ENCODE measurements at places on chromosomes 5 and 9.

GRCh38 chr5:4019009-4019769, 423.6 kb downstream of the IRX1 start:
- DNase-seq, result no peak

DNA sequence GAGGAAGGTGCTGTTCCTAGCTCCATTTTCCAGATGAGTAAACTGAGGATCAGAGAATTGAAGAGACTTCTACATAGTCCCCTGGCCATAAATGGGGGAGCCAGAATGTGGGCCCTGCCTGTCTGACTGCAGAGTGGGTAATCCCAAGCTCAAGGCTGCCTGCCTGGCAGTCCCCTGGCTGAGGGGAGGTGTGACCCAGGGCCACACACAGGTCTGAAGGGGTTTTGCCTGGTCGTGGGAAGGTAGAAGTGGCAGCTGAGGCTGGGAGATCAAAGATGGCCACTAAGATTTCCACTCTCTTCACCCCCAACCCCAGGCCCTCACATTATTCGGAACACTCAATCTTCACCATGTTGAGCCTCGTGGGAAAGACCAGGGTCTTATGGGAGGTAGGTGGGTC, 176.3 kb downstream of the MACROH2A1 start:
- DNase-seq, result no peak

GRCh38 chr9:109114670-109115069, 5.1 kb downstream of the TMEM245 start:
- no peak for DNase-seq

DNA sequence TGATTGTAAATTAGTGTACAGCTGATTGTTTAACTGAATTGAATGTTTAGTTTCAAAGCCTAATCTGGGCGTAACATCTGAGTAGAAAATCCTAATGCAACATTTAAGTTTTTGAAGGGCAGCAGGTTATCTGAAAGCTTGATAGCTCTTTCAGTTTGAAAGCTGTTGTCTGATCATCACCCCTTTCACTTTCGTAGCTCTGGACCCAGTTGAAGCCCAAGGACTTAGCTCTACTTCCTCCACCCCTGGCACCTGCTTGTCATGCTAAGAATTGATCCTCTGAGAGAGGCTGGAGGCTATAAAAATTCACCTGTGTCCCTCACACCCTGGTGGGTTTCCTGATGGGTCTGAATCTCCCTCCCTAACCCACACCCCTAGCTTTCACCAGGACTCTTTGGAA, 86.0 kb downstream of the ZFAND5 start:
- no peak for DNase-seq

GRCh38 chr5:10933121-10933520, 172.1 kb upstream of the DAP start:
- DNase-seq, result no peak

- no peak for DNase-seq
These were observed 213.9 kb downstream of the TMEM167A start for GRCh38 chr5:82863266-82863665.

GRCh38 chr9:83313781-83314180, 224.4 kb downstream of the FRMD3 start:
- no peak for DNase-seq

GRCh38 chr9:129109537-129109903, 1.1 kb downstream of the CRAT start:
- DNase-seq, result no peak

DNA sequence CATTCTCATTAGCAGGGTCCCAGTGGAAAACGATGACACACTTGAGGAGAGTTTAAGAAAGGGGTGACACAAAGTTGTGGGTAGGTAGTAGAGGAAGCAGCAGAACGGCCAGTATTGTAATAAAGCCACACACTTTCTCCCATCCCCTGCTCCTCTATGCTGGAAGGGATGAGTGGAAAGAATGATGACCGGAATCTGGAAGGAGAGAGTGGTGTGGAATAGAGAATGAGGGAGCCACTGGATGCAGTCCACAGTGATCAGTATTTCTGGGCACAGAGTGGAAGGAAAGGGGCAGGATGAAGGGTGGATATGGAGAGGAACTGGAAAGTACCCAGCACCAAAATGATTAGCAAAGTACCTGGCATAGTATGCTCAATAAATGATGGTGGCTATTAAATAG, 133.8 kb upstream of the DAB2 start:
- DNase-seq, result no peak

- DNase-seq, result no peak
These were observed 259.2 kb upstream of the NFIL3 start for GRCh38 chr9:91682806-91683205.

DNA sequence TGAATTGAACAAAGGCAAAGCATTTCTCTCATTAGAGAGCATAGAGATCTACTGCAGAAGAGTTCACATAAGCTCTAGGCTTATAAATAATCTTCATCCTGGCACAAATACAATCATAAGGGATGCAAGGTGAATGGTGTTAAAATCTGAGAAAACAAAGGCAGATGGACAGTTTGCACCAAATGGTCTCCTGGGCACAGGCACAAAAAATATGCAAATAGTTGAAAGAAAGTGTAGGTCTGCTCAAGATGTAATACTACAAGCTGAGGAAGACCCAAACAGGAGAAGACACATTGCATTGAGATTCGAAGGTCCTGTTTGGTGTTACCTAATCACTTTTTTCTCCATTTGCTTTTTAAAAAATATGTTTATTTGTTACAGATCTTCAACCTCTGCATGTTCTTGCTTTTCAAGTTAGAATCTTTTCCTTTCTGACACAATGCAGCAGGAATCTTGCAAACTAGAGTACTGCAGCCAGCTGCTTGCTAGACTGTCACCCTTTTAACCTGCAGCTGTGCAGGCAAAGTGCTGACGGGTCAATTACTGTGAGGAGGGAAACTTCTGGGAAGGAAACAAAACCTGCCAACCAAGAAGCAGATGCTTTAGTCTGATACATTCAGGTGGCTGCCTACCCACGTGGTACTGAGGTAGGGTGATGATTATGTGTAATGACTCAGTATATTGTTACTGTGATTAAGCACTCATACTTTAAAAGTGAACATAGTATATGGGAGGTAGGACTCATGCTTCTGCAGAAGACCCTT, 1048.6 kb upstream of the SEMA6A start:
- DNase-seq, result no peak

GRCh38 chr5:151812757-151813309, 41.1 kb downstream of the G3BP1 start:
- no peak for DNase-seq

- DNase-seq, result no peak
These were observed 9.1 kb downstream of the SLC22A5 start for GRCh38 chr5:132378580-132378979.

GRCh38 chr5:176590035-176590717, 19.8 kb downstream of the GPRIN1 start:
- DNase-seq, result no peak

- DNase-seq, result no peak
These were observed 137.2 kb downstream of the C9orf50 start for GRCh38 chr9:129483415-129484351.

GRCh38 chr9:109289186-109289585, 31.7 kb downstream of the EPB41L4B start:
- no peak for DNase-seq

DNA sequence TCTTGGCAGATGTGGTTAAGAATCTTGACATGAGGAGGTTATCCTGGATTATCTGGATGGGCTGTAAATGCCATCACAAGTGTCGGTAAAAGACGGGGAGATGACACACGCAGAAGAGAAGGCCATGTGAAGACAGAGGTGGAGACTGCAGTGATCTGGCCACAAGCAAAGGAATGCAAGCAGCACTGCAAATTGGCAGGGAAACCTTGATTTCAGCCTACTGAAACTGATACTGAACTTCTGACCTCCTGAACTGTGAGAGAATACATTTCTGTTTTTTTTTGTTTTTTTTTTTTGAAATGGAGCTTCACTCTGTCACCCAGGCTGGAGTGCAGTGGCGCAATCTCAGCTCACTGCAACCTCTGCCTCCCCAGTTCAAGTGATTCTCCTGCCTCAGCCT, 92.4 kb upstream of the NFIL3 start:
- DNase-seq, result no peak

DNA sequence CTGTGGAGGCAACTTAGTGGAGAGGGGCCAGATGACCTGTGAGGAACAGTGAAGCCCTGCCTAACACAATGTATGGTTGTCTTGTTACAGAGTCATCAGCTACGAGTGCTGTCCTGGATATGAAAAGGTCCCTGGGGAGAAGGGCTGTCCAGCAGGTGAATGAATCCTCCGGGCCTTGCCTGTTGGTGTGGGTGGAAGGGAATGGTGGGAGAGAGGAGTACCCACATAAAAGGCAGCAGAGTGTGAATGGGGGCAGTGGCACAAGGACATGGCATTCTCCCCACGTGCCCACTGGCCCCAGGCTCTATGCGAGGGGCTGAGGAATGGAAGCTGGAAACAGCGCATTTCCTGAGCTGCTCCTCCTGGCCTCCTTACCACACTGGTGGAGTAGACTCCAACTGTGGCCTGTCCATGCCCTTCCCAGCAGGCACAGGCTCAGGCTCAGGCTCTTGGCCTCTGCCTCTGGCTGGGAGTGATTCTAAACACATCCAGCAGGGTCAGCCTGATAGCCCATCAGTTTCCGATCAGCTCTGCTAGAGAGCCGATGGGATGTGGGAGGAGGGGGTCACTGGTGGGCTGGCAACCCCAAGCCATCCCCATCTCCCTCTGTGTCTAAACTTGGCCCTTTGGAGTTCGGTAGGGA, 15.3 kb downstream of the TGFBI start:
- no peak for DNase-seq

GRCh38 chr9:86177995-86178394, 78.6 kb upstream of the GOLM1 start:
- no peak for DNase-seq

- no peak for DNase-seq
These were observed 59.2 kb upstream of the TRAF1 start for GRCh38 chr9:120985819-120986222.

DNA sequence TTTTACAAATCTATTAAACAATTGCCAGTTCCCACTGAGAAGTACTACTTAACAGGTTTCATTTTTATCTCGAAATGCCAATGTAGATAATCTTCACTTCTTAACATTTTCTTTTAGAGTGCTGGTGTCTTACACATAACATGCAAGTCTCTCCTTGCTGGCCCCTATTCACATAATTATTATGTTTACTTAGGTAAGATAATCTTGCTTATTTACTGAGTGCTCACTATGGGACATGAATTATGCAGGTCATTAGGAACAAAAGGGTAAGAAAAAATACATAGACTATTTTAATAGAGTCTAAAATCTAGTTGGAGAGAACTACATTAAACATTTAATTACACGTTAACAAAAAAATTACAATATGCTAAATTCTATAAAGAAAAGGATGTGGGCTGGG, 328.4 kb downstream of the PRR16 start:
- DNase-seq, result no peak

GRCh38 chr9:99368341-99369326, 146.6 kb downstream of the SEC61B start:
- no peak for DNase-seq

DNA sequence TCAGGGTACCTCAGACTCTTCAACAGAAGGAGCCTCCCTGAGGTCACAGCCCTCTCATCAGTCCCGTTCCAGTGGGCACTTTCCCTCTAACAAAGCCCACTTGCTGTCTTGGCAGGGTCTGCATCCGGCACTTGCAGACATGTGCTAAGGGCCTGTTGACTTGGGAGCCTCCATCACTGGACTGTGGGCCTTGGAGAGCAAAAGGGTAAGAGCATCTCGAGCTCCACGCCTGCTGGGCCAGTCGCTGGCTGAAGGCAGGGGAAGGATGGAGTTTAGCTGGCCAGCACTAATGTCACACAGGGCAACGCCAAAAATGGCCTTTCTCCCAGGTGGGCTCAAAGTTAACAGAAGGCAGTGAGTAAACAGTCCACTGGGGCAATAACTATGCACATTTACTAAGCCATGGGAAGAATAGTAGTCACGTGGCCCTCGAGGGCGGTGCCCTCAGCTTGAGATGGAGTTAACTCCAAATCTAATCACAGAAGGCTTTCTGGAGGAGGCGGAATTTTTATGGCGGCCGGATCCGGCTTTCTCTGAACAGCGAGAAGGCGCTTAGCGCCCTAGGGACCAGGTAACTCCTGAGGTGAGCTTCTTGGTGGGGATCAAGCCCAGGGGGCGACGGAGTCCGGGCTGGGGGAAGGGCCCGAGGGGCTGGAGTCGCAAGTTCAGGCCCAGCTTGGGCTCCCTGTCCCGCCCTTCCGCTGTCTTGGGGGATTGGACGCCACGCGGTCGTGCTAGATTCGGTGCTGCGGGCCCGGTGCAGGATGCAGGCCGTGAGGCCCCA, 2.0 kb upstream of the NSD1 start:
- DNase-seq, result no peak

- no peak for DNase-seq
These were observed 95.5 kb downstream of the PDE8B start for GRCh38 chr5:77305956-77306355.

DNA sequence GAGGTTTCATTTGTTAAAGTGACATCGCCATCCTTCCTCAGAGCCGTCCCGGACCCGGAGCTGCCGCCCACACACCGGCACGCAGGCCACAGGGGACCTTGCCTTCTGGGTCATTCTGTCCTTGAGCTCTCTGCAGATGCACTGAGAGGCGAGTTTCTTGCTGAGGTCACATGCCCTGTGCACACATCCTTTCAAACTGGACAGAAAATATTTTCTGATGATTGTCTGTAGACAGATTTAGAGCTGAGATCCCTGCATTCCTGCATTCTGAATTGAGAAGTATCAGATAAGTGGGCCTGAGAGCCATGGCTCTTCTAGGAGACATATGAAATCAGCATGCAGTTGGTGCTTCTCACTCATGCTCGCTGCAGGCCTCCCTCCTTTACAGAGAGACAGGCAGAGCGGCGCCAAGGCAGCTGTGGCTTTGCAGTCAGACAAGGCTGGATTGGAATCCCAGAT, 25.4 kb downstream of the BOD1 start:
- DNase-seq, result no peak

DNA sequence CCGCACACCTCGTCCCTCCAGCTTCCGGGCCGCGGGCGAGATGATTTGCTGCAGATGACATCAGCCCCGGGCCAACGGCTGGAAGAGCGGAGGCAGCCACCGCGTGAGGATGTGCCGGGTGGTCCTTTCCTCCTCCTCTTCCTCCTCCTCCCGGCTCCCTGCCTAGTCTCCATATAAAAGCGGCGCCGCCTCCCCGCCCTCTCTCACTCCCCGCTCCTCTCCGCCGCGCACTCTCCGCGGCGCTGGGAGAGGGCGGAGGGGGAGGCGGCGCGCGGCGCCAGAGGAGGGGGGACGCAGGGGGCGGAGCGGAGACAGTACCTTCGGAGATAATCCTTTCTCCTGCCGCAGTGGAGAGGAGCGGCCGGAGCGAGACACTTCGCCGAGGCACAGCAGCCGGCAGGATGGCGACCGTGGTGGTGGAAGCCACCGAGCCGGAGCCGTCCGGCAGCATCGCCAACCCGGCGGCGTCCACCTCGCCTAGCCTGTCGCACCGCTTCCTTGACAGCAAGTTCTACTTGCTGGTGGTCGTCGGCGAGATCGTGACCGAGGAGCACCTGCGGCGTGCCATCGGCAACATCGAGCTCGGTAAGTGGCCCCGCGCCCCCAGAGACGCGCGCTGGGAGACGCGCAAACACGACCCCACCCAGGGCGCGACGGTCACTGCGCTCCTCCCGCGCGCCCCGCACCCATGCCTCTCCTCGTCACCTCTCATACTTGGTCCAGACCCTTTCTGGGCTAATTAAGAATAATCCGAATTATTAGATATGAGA, at the start of gene MAP1B:
Gene MAP1B, plus strand, starts transcription at position 345 of the 770 bp plus-strand sequence. Its CDS starts 57 bp downstream, at position 402.
- no peak for DNase-seq
